ENCODE measurements at places on chromosomes 5 and 9.

GRCh38 chr9:128107468-128108268 is 19.9 kb downstream of the PTGES2 start:
- no peak for DNase-seq

DNA sequence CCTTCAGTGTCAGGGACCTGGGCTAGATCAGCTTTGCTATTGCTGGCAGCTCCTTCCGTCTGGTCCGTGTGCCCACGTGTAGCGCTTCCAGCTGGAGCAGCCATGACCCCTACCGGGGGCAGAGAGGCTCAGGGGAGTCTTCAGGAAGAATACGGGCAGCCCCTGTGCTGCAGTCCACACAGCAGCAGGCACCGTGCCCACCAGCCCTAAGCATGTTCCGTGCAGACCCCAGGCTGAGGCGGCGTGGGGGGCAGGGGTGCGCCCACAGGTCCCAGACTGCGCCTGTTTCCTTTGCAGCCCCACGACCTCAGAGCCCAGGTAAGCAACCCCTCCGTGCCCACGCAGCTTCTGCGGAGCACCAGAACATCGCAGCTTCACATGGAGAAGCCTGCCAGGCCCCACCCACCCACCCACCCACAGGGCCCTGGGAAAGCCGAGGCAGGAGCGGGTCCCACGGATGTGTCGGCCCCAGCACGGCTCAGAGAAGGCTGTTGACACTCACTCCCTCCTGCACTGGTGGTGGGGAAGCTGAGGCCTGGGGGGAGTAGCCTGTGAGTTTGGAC is 83.1 kb downstream of the KCNT1 start:
- DNase-seq, result no peak

DNA sequence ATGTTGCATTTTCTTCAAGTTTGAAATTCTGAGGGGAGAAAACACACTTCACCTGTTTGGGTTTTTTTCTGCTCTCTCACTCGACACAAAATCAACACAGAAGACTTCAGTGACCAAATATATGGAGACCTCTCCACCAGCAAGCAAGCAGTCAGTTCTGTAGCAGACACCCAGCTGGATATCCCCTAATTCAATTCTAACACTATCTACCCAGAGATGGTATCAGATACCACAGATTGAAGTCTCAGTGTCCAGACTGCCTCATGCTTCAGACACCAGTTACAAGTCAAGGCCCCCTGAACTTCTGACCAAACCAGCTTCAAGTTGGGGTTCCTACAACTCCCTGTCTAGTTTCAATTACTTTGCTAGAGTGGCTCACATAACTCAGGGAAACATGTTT is 97.8 kb downstream of the INVS start:
- no peak for DNase-seq

DNA sequence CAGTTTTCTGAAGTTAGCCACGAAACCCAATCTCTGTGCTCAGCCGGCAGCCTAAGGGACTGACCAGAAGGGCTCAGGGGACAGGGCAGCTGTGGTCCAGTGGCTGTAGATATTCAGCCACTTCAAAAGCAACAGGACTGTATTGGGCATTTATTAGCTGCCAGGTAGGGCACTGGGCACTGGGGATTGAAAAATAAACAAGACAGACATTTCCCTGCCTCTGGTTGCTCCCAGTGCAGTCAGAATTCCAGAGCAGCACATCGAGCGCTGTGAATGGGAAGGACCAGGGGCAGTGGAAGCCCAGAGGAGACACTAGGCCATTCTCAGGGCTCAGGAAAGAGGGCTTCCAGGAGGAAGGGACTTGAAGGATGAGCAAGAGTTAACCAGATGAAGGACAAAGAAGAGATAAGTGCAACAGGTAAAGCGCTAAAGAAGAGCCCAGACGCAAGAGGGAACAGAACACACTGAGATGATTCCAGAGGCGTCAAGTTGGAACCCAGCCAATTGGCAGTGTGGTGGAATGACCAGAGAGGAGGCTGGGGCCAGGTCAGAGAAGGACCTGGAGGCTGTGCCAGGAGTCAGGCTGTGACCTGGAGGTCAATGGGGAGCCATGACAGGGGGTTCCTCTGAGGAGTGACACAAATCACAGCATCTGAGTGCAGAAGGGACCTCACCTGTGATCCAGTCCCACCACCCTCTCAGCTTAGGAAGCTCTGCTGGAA is 122.5 kb upstream of the ZNF618 start:
- no peak for DNase-seq

DNA sequence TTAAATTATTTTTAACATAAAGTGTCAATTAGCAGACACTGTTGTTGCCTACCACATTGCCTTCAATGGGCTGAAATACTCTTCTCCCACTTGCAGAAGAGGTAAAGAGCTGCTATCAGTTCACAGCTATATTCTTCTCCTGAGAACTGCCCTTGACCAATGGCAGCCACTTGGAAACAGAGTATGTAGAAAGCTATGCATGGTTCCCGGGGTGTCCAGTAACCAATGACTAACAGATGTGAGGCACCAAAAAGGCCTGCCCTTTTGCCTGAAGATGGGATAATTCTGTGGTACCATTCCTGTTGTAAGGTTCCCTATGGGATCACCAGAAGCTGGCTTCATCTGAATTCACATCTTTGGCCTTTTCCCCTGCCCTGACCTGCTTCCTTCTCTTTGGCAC is 181.4 kb upstream of the MAP3K1 start:
- no peak for DNase-seq

DNA sequence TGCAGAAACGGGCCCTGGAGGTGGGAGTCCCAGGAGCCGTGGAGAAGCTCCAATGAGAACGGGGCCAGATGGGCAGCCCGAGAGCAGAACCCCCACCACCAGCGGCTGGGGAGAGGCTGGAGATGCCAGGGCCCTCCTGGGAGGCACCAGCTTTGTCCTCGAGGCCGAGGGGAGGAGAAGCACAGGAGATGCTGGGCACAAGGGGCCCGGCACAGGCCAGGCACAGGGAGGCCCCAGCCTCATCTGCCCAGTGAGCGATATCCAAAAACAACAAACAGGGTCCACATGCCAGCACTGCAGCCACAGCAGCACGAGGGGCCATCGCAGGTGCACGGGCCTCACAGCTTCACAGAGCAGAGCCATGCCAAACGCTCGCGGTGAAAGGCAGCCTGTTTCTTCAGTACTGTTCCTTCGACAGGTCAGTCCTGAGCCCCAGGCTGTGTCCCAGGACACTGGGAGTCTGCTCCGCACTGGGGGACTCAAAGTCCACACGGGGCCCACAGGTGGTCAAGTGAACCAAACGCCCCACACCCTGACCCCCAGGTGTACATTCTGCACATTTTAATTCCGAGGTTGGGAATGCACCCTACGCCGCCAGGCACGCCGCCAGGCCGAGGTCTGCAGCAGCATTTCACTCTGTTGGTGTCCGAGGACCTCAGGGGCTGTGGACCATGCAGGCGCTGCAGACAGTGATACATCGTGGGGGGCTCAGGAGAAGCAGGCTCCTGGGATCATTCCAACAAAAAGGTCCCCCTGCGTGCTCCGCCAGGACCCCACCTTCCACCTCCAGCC is 9.5 kb downstream of the LPCAT1 start:
- no peak for DNase-seq

- DNase-seq, result no peak
These were observed 24.5 kb upstream of the UBE2QL1 start for GRCh38 chr5:6424110-6424659.

DNA sequence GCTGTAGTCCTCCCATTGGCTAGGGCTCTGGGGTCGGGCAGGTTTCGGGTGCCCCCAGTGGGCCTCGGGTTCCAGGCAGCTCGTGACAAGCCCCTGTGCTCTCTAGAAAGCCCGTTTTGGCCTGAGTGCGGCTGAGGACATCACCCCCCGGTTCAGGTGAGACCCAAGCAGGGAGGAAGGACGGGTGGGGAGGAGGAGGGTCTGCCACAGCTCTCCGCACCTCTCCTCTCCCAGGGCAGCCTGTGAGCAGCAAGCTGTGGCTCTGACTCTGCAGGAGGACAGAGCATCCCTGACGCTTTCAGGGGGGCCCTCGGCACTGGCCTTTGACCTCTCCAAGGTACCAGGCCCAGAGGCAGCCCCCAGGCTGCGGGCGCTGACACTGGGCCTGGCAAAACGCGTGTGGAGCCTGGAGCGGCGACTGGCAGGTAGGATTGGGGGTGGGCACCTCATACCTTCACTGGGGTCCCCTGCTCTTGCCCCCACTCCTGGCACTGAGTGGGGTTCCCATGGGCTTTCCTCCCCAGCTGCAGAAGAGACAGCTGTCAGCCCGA is 672 bp downstream of the PAXX start:
- no peak for DNase-seq

DNA sequence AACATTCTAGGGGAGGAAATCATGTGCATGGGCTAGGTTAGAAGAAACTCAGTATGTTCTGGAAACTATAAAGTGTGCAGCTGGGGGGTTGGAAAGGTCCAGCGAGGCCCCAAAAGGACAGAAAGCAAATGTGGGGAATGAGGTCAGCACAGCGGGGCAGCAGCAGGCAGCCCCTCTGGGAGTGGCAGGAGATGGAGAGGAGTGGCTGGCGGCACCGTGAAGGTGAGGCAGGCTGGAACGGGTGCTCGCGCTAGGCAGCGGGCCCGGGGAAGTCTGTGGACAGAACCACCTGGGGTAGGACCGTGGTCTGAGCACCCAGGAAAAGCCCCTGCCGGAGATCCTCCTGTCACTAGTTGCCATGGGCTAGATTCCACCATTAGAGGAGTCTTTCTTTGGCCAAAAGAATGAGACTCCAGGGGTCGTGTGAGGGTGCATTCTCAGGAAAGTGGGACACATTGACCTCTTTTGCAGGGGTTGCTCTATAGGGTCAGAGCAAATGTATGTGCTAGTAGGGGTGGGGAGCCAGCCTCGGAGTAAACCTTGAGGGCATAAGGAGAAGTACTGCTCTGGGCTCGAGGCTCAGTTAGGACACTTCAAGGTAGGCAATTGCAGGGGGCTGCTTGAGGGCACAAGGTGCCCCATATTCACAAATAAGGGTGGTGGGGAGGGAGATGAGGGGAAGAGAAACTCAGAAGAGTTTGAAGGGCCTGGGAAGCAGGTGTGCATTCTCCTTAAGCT is 61.2 kb downstream of the IL6ST start:
- DNase-seq, result no peak

DNA sequence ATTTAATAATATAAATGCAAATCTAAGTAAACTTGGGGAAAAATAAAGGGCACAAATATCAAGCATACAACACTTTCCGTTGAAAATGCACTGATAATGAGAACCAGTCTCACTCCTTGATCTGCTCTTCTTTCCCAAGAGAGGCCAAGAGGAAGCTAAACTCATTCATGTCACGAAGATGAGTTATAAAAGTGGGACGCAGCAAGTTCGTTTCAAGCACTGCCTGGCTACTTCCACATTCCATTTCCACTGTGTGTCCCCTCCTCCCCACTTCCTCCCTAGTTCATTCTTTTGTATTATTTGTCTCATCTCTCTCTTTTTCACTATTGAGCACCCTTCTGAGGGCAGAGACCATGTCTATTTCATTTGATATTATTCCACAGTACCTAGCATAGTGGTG is 158.1 kb downstream of the SLC24A2 start:
- DNase-seq, result no peak

- peak; percentile 31 for DNase-seq
These were observed 527.7 kb upstream of the WWC1 start for GRCh38 chr5:167763772-167764171.

GRCh38 chr5:73986729-73987128 is 360.7 kb downstream of the ARHGEF28 start:
- no peak for DNase-seq

- no peak for DNase-seq
These were observed 46.5 kb downstream of the RXRA start for GRCh38 chr9:134372581-134373267.

- DNase-seq, result peak; percentile 53
These were observed at the start of gene AIF1L for GRCh38 chr9:131096269-131097125. Gene AIF1L (plus strand): TSS chr9:131096531. CDS start chr9:131096630, 99 bp downstream.

DNA sequence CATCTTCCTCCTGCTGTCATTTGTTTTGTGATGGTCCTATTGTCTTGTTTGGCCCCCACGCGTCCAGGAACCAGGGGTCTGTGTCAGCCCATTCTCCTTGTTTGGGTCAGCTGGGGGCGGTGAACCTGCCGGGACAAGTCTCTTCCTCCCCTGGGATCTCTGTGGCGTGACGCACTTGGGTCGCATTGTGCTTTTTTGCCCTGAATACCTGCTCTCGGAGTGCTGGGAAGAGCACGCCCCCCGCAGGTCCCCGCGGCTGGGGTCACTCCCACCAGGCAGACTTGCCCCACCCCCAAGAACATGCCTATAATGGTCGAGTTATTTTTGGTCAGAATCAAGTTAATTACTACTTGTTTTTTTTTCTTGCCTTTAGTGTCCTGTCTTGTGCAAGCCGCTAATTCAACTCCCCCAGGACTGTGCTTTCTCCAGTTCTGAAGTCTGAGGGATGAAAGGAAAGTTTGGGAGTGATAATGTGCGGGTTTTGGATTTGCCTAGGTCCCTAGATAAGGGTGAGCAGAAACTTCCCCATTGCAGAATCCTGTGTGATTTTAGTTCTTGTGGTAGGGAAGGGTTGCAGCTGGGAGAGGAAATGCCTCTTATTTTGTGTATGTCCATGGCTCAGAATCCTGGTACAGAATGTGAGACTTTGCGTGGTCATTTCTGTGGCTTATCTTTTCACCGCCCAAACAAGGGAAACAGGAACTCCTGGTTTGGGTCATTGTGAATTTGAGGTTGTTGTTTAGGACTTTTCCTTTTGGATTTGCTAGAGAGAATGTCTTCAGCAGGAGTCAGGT is 789 bp downstream of the ACER2 start:
- DNase-seq, result no peak

GRCh38 chr5:56375011-56375410 is 141.9 kb upstream of the ANKRD55 start:
- DNase-seq, result no peak

- DNase-seq, result no peak
These were observed 330.7 kb upstream of the SLC24A2 start for GRCh38 chr9:20119566-20119965.

DNA sequence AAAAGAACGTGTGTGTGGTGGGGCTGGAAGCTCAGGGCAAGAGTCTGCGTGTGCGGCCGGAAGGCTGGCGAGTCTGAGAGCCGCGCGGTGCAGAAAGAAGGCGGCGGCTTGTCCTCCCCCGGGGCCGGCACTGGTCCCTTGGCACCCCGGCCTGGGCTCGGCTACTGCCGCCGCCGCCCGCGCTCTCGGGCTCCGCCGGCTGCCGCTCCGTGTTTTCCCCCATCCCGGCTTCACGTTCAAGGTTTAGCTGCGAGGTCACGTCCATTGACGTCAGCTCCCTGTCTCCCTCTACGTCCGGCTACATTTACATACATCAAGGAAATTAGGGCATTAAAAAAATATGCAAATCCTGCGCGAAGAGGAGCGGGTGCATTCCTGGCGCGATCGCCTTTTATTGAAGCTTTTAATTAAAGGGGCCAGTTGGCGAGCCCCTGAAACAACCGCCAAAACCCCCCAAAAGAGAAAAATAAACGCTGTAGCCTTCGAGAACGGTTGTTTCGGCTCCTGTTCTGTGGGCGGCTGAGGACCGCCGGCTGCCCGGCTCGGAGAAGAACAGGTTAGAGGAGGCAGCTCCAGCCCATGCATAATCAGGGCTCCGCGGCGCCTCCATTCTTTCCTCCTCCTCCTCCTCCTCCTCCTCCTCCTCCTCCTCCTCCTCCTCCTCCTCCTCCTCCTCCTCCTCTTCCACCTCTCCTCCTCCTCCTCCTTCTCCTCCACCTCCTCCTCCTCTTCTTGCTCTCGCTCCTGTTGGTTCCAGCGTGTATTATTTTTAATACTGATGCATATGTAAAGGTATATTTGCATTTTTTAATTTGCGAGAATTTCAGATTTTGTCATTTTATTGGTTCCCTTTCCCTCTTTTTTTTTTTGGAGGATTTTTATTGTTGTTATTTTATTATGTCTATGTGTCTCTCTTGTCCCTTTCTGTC is 207.0 kb downstream of the MEF2C start:
- DNase-seq, result no peak

GRCh38 chr5:140611020-140611521 is 21.9 kb downstream of the CD14 start:
- no peak for DNase-seq
